ENCODE measurements at places on chromosomes 7 and 10.

DNA sequence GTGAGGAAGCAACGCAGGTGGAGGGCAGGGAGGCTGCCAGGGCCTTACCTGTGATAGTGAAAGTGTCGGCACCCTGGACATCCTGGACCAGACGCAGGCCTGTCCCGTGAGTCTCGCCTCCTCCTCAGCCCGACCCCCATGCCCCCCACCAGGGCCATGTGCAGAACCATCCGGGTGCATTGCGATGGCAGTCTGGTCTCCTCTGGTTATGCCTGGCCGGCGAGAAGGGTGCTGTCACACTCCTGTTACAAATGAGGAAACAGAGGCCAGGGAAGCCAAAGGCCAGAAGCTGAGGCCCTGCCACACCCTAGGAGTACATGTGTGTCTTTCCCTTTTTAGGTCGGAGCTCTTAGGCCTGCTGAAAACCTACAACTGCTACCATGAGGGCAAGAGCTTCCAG is 7.2 kb downstream of the DEPP1 start:
- DNase-seq = no peak

GRCh38 chr10:48333856-48334255 is 27.4 kb downstream of the MAPK8 start:
- DNase-seq = no peak

DNA sequence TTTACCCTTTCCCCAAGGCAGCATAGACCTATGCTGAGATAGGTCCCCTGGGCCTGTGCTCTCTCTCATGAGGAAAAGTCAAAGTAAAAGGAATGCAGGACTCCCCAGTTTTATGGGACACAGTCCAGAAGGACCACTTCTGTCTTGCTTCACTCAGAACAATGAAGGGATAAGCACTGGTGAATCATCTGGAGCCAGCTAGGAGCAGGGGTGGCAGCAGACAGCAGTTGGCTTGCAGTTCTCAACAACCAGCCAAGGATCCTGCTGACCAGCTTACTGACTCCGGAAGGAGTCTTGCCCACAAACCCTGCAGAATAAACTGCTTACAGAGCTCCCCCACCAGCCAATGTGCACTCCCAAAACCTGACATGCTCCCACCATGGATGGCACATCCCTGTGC is 152.1 kb upstream of the GHITM start:
- no peak for DNase-seq

DNA sequence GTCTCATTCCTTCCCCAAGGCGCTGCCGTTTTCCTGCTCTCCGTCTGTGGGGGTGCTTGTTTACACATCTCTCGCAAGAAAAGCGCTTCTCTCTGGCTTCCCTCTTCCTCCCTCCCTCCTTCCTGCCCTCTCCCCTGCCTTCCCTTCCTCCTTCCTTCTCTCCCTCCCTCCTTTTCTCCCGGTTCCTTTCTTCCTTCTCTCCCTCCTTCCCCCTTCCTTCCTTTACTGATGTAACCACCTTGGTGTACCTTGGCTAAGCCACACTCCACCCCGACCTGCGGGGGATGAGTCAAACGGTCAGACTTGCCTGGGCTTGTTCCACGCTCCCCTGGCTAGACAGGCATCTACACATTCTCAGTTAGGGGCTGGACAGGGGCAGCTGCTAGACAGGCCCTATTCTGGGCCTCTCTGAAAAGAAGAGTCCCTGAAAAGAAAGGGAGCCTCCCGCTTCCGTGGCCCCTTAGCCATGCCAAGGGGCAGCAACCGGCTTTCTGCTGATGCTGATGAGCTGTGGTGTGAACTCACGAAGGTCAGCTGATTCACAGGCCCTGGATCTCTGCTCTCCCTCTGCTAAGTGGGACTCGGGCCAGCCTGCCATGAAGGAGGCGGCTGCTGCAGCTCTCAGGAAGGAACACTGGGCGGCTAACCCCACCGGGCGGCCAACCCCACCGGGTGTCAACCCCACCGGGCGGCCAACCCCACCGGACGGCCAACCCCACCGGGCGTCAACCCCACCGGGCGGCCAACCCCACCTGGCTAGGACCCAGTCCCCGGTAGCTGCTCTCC is 216.8 kb downstream of the TCERG1L start:
- no peak for DNase-seq

- no peak for DNase-seq
These were observed 7.6 kb upstream of the ERVW-1 start for GRCh38 chr7:92485267-92485892.

DNA sequence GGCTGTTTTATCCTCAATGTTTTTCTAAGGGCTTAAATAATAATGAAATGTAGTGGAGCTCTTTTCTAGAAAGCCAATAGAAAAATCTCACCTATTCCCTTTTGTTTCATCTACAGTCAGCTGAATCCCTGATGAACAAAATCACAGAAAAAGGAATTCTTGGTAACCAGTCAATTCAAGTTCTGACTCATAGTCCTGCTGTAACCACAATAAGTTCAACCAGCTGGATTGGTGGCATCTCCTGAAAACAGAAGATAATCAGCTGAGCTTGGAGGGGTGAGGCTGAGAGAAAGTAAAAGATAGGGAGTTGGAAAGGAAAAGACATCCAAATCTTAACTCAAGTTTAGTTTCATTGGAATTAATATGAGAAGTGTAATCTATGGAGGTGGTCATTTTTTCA is 772.1 kb downstream of the CCSER2 start:
- no peak for DNase-seq

GRCh38 chr7:39587393-39587792 is 21.2 kb downstream of the YAE1 start:
- DNase-seq = no peak

DNA sequence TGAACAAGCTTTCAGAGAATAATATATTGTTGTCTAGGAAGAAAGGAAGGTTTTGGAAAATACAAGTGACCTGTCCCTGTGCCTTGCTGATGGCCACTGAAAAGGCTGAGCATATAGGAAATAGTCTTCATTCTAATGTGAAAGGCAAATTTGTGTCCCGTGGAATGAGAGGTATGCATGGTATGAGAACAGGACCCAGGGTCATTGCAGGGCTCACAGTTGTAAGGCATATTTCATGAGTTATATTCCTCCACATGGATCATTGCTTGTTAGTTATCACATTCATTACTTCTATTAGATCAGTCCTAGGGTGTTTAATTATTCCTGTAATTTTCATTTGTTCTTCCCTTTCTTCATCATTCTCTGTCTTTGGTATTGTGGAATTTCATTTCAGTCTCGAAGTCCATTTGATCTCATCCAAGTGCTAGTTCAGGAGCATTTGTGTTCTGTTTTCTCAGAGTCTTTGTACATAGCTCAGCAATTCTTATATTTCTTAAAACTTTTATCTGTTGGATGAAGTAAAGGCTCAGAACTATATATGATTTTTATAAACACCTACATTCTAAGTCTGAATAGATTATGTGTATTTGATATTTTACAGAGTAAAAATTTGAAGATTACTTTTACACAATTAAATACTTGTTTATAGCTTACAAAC is 39.4 kb upstream of the ARHGAP21 start:
- DNase-seq = no peak

DNA sequence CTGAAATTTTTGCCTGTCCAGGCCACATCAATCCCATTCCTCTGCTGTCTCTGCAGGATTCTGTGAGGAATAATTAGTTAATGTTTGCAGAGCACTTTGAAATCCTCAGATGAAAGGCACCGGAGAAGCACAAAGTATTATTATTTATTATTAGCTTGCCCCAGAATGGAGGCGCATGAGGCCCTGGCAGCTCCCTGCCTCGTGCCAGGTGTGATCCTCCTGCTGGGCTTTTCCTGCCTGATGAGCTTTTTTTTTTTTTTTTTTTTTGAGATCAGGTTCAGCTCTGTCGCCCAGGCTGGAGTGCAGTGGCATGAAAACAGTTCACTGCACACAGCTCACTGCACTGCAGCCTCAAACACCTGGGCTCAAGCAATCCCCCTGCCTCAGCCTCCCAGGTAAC is 65.2 kb downstream of the TCF7L2 start:
- DNase-seq = no peak

DNA sequence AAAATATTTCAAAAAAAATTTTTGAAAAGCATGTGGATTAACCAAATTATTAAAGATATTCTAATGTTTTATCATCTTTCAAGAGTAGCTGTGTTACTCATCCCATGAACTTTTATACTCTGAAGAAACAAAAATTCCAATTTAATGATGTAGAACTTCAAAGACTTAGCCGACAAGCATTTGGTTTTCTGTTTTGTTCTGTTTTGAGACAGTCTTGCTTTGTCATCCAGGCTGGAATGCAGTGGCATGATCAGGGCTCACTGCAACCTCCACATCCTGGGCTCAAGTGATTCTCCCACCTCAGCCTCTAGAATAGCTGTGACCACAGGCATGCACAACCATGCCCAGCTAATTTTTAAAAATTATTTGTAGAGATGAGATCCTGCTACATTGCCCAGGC is 17.8 kb upstream of the LCOR start:
- no peak for DNase-seq

DNA sequence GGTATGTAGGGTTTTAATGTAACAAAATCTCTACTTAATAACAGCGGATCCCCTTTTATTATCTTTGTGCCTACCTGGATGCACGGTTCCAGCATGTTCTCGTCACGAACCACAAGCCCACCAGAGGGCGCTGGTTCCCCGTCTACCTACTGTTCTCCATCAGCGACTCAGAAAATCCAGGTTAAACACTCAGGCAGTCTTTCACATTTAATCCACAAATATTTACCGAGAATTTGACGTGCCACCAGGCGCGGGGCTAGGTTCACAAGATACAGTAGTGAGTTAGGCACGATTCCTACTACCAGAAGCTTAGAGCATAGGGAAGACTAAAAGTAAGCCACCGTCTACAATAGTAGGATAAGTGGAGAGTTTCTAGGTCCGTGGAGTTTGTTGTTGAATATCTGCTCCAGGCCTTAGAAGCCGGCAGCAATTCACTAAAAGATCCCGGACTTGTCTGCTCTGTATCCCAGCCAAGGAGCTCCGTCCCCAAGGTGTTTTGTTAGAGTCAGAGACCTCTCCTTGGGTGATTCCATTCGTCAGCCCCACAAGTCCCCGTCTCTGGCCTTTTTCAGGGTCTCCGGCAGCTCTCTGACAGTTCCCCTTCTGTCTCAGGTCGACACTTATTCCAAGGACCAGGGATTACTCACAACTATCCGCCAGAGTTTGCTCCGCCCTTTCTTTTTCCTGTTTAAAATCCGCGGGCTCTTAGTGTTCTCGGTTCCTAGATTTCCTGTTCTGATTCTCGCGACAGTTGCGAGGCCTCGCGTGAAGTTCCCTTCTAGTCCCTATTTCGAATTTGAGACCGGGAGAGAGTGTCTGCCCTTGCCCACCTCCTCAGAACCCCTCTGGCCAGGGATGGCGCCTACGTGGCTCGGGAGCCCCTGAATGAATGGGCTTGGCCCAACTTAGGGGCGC is 1.5 kb upstream of the KAZALD1 start:
- DNase-seq = peak; percentile 90

GRCh38 chr7:22569586-22570321 is 69.8 kb upstream of the STEAP1B start:
- no peak for DNase-seq

DNA sequence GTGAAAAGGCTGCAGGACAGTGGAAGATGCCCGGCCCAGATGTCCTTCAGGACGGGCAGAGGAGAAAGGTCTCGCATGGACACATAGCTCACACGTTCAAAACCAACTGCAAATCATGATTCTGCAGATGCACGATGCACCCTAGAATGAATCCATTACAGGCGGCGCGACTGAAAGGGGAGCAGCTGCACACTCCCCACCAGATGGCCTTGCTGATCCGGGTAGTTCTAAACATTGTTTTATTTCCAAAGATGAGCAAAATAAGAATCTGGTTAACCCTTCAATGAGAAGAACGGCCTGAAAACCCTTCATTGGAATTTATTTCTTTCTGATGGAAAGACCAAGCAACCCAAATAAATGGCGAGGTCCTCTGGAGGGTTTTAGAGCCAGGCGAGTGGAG is 33.8 kb downstream of the CHST15 start:
- no peak for DNase-seq

GRCh38 chr10:110487411-110488331 is 10.0 kb upstream of the DUSP5 start:
- no peak for DNase-seq

DNA sequence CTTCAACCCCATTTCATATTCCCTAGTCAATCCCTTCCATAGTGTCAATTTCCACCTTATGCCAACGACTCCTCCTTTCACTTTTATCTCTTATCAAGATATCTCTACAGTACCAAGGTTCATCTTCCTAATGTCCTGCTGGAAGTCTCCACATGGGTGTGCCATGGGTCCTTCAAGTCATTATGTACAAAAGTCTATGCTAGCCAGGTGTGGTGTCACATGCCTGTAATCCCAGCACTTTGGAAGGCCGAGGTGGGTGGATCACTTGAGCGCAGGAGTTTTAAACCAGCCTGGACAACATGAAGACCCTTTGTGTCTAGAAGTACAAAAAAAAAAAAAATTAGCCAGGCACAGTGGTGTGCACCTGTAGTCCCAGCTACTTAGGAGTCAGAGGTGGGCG is 47.6 kb downstream of the PRTFDC1 start:
- DNase-seq = no peak

DNA sequence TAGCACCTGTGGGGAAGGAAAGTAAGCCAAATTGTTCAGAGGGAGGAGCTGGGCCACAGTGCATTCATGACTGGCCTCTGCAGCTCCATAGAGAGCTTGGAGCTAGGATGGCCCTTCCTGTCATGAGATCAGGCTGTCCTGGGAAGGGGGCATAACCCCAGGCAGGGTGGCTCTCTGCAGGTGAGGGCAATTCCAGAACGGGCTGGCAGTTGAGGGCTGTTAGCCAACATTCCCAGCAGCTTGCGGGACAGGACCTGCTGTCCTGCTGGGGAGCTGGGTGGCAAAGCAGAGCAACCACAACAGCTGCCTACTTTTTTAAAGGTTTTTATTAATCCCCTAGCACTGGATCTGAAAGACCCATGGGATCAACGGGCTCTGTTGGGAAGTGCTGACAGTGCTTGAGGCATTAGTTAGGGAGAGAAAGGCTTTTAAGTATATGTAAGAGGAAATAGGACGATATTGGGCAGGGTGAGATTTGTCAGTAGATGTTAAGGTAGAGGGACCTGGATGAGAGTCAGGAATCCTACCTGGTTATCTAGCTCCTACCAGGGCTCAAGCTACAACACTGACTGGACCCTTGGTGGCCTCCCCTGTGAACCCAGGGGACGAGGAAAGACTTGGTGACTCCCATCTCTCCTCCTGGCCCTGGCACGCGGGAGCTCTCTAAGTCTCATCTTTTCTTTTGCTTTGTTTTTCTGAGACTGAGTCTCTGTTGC is 77.8 kb downstream of the NAMPT start:
- DNase-seq = no peak

GRCh38 chr7:30027740-30028215 is 434 bp upstream of the PLEKHA8 start:
- no peak for DNase-seq

GRCh38 chr7:22589641-22590201 is 89.7 kb upstream of the STEAP1B start:
- no peak for DNase-seq
